ENCODE measurements at places on chromosomes 11 and 22. TPM values are rescaled to one million over a fixed set of nuclear protein-coding genes. Genes with fewer than 3 reads are reported as not detected.

DNA sequence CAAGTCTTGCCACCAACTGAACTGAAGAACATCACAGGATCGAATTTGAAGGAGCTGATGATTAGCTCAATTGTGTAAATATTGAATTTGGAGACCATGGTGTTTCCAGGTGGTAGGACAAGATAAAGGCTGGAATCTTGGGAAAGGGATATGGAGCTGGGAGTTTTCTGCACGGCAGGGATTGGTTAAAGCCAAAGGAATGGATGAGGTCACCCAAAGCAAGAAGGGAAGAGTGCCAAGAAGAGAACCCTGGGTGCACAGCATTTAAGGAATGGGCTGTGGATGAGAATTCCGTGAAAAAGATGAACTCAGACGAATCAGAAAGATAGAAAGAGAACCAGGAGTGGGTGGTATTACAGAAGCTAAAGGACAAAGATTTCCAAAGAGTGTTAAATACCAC is 29.4 kb upstream of the RRAS2 start:
- H3K27ac ChIP-seq: no peak overlapping the region
- no peaks in the 10 kb centered on the region for H3K36me3 ChIP-seq
- DNase-seq: no peak
- H3K4me3 ChIP-seq: no peak overlapping the region
- no peaks in the 10 kb centered on the region for H3K4me1 ChIP-seq
- H3K27me3 ChIP-seq: peaks cover 1% of the 10 kb centered on the region

The KCNJ5 gene
- total RNA-seq: not detected

DNA sequence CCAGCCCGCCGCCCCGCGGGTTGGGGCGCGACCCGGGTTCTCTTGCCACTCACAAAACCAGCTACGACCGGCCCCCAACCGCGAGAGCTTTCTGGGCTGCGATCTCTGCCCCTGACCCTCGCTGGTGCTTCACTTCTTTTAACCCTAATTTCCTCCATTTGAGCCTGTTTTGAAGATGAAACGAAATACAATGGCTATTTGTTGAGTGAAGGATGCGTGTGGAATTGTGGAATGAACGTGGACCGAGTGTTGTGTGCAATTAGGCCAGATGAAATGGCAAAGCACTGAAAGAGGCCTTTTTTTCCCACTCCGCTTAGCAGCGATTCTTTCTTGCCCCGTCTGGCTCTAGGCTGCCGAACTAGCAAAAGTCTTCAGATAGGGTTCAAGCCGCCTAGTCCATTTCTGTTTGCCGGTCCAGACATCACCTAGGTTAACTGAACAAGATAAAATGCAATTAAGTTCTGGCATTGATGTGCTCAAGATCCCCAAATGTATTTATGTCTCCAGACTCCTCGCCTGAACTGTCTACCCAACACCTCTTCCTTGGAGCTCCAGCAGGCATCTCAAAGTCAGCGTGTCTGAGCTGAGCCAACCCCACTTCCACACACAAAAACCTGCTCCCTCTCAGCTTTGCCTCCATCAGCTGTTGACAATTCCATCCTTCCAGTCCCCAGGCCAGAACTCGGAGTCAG is 471 bp upstream of the TMEM184B start:
- peak overlapping the region; percentile 93 for H3K4me3 ChIP-seq
- peak; percentile 18 for DNase-seq
- peaks cover 29% of the 10 kb centered on the region for H3K4me1 ChIP-seq
- H3K27me3 ChIP-seq: no peaks in the 10 kb centered on the region

DNA sequence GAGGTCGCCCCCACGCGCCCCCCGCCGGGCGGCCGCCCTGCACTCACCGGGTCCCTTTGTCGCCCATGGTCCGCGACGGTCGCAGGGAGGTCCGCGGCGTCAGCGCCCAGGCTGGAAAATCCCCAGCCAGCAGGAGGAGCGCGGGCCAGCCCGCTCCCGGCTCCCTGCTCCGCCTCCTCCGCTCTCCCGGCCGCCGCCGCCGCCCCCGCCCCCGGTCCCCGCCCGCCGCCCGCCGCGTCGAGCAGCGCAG is at the start of gene ARRB1:
Gene ARRB1 (minus strand): TSS at position 121 of the 250 bp plus-strand sequence. CDS start 54 bp downstream, at position 67.
- no peaks in the 10 kb centered on the region for H3K27me3 ChIP-seq
- H3K27ac ChIP-seq: peak within 1 kb of the TSS; percentile 87
- H3K4me3 ChIP-seq: peak within 1 kb of the TSS; percentile 86
- H3K36me3 ChIP-seq: no peaks in the 10 kb centered on the region

- no peak overlapping the region for H3K4me3 ChIP-seq
- no peaks in the 10 kb centered on the region for H3K27me3 ChIP-seq
- no peak for DNase-seq
- H3K4me1 ChIP-seq: no peaks in the 10 kb centered on the region
These were observed 142.7 kb downstream of the WNT7B start for GRCh38 chr22:45834241-45834640.

The HEPN1 gene
- total RNA-seq: not detected

- no peak for DNase-seq
- H3K27ac ChIP-seq: no peak overlapping the region
- H3K36me3 ChIP-seq: no peaks in the 10 kb centered on the region
- peaks cover 14% of the 10 kb centered on the region for H3K4me1 ChIP-seq
- H3K4me3 ChIP-seq: no peak overlapping the region
These were observed 26.3 kb downstream of the SLC1A2 start for GRCh38 chr11:35393098-35393497.

The SMIM35 gene
- 1.2 TPM for total RNA-seq

DNA sequence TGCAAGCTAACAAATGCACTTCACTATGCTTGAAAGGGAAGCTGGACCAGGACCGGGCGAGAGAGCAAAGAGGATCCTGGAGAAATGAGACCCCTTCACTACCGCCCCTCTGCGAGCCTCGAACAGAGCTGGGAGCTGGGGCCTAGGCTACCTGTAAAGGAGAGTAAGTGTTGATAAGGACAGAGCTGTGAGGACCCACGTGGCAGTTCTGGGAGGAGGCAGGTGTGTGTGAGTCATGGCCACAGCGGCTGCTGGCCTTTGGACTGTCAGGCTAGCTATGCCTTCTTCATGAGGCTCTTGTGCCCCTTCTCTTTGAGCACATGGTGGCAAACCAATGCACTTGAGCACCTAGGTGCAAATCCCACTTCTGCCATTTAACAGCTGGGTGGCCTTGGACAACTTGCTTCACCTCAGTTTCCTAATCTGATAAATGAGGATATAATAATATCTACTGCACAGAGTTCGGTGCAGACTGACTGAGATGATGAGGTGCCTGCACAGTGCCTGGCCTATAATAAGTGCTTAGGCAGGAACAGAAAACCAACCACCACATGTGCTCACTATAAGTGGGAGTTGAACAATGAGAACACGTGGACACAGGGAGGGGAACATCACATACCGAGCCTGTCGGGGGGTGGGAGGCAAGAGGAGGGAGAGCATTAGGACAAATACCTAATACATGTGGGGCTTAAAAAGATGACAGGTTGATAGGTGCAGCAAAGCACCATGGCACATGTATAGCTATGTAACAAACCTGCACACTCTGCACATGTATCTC is 35.3 kb upstream of the KCNJ11 start:
- no peak overlapping the region for H3K27ac ChIP-seq
- H3K27me3 ChIP-seq: no peaks in the 10 kb centered on the region
- no peak overlapping the region for H3K4me3 ChIP-seq
- no peaks in the 10 kb centered on the region for H3K4me1 ChIP-seq
- no peak for DNase-seq

DNA sequence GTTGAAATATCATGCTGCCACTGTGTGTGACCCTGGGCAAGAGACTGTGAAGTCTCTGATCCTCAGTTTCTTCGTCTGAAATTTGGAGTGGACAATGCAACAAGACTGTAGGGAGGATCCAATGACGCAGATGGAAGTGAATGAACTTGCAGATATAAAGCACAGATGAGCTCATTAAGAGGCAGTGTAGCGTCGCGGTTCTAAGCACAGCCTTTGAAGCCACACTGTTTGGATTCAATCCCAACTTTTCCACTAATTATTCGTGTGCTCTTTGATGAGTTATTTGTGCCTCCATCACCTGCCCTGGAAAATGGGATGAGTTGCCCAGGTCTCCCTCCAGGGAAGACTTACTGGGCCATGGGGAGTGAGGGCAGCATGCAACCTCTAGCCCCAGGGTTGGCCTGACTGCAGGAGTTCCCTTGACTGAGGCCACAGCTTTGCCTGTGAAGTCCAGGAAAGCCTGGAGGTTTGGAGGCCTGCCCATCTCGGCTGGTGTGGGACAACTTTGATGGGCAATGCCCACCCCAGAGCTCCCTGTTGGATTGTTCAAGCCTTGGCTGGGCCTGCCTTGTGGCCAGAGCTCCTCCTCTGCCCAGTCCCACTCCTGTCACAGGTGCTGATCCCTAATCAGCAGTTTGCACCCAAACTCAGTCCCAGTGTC is 266.0 kb upstream of the B3GAT1 start:
- DNase-seq: no peak
- H3K27me3 ChIP-seq: peaks cover 1% of the 10 kb centered on the region
- no peaks in the 10 kb centered on the region for H3K36me3 ChIP-seq
- H3K27ac ChIP-seq: no peak overlapping the region
- no peak overlapping the region for H3K4me3 ChIP-seq

DNA sequence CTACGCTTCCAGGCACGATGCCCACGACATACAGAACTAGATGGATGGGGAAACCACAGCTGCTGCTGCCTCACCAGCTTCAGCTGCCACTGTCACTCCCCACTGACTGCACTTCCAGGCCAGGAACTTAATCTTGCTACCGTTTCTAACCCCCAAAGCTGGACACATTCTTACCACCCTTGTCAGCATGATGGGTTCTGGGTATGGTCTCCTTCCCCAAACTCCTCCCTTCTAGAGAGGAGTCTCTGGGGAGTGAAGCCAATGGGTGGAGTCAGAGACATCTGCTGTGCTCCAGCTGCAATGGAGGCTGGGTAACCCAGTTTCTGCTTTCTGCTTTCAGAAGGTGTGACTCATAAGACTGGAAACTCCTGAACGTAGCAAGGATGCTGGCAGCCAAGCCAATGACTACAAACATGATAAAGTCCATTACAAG is 87.0 kb upstream of the THY1 start:
- peak; percentile 8 for DNase-seq
- H3K27ac ChIP-seq: no peak overlapping the region

The TREH gene
- total RNA-seq: not detected

GRCh38 chr22:32322986-32323385 is 34.7 kb upstream of the RFPL3 start:
- H3K27ac ChIP-seq: no peak overlapping the region
- H3K4me3 ChIP-seq: no peak overlapping the region
- no peaks in the 10 kb centered on the region for H3K36me3 ChIP-seq
- DNase-seq: no peak
- H3K4me1 ChIP-seq: no peaks in the 10 kb centered on the region

DNA sequence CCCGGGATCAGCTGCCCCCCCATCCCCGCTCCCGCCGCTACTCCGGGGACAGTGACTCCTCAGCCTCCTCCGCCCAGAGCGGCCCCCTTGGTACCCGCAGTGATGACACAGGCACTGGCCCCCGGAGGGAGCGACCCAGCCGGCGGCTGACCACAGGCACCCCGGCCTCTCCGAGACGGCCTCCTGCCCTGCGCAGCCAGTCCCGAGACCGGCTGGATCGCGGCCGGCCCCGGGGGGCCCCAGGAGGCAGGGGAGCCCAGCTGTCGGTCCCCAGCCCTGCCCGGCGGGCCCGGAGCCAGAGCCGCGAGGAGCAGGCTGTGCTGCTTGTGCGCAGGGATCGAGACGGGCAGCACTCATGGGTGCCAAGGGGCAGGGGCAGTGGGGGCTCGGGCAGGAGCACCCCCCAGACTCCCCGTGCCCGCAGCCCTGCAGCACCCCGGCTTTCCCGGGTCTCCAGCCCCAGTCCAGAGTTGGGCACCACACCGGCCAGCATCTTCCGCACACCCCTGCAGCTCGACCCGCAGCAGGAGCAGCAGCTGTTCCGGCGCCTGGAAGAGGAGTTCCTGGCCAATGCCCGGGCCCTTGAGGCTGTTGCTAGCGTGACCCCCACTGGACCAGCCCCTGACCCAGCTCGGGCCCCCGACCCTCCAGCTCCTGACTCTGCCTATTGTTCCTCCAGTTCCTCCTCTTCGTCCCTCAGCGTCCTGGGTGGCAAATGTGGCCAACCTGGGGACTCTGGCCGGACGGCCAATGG is 3.9 kb downstream of the RASL10A start:
- H3K4me1 ChIP-seq: peaks cover 25% of the 10 kb centered on the region
- peaks cover 7% of the 10 kb centered on the region for H3K27me3 ChIP-seq
- H3K36me3 ChIP-seq: no peaks in the 10 kb centered on the region
- no peak overlapping the region for H3K27ac ChIP-seq

DNA sequence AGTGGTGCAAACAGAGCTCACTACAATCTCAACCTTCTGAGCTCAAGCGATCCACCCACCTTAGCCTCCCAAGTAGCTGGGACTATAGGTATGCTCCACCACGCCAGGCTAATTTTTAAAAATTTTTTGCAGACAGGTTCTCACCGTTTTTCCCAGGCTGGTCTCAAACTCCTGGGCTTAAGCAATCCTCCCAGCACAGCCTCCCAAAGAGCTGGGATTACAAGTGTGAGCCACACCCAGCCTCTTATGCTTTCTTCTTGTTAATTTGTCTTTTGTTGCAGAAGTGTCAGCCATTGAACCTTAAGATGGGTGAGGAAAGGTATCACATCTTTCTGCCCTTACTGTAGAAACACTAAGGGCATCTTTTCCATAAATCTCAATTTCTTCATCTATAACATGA is 34.9 kb downstream of the DENND5A start:
- H3K27ac ChIP-seq: no peak overlapping the region
- no peaks in the 10 kb centered on the region for H3K36me3 ChIP-seq
- DNase-seq: no peak
- no peaks in the 10 kb centered on the region for H3K27me3 ChIP-seq

DNA sequence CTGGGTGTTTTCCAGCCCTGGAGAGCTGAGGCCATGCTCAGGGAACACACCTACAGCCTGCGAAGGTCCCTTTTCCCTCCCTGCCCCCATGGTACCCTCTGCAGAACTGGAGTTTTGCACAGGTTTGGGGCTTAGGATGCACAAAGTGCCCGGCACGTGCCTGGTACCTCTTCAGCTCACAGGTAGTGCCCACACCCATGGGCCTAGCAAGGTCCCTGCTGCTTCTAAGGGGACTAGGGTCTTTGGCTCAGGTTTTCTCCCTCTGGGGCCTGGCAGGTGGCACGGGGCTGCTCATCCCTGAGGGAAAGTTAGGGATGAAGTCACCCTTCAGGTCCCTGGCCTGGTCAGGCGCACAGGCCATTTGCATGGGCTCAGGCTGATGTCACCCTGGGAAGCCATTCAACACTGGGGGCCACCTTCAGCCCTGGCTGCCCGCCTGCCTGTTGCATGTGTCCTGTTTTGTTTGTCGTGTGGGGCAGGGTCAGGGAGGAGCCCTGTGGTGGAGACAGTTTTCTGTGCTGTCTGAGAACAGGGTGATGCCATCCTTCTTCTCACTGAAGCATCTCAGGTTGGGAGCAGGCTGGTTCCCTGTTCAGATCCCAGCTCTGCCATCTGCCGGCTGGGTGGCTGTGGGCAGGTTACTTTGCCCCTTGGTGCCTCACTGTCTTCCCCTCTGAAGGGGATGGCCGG is 68.3 kb upstream of the CRYBB3 start:
- no peak overlapping the region for H3K4me3 ChIP-seq
- no peaks in the 10 kb centered on the region for H3K4me1 ChIP-seq
- no peaks in the 10 kb centered on the region for H3K27me3 ChIP-seq
- no peak overlapping the region for H3K27ac ChIP-seq
- DNase-seq: no peak
- no peaks in the 10 kb centered on the region for H3K36me3 ChIP-seq
